ENCODE measurements at places on chromosomes 3 and 15.
A peak's percentile ranks its signal among the peaks of the same experiment; 100 is the strongest.

- no peak for DNase-seq
Observed at GRCh38 chr15:31160740-31161495, 59.4 kb upstream of the TRPM1 start.

GRCh38 chr3:196968233-196969133 is at the start of gene PIGZ:
Gene PIGZ (minus strand): TSS chr3:196968833. CDS start chr3:196952031, 16,802 bp downstream.
- DNase-seq: no peak

- DNase-seq: no peak
Observed at GRCh38 chr3:37968813-37969595, 21.6 kb upstream of the VILL start.

DNA sequence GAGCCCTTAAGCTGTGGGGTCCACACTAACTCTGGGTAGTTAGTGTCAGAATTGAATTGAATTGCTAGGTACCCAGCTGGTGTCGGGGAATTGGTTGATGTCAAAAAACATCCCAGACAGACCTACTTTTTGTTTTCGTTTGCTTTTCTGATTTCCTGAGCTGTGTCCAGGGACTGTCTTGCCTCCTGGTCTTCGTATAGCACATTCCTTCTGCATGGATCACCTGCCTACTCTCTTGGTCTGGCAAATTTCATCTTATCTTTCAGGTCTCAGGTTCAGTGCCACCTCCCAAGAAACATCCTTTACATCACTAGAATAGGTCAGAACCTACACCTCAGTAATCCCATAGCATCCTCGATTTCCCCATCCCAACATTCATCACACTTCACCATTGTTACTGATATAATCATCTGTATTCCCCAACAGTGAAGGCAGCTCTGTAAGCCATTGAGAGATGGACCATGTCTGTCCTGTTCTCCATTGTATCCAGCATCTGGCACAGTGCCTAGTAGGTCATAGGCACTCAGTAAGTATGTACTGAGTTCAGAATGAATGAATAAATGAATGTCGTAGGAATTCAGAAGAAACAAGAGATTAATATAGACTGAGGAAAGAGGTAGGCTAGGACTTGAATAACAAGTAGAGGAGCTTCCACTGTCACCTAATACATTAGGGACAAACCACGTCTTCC is 81.2 kb downstream of the ANP32A start:
- no peak for DNase-seq

DNA sequence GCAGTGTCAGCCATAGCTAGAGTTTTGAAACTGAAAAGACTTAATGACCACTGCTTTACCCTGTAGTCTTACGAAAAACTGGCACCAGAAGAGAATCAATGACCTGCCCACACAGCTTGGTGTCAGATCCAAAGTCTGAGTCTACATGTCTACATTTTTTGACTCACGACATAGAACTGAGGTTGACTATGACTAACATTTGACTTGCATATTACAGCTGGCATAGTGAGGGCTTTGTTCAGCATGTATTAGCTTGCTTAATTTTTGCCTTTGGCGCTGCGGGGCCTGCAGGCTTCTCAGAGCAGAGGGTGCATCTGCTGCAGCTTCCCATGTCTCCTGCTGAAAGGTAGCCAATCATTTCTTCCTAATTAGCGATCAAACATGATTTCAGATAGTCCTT is 167.0 kb downstream of the EBLN2 start:
- DNase-seq: no peak

GRCh38 chr15:38706956-38707355 is 142.3 kb upstream of the RASGRP1 start:
- no peak for DNase-seq

- no peak for DNase-seq
Observed at GRCh38 chr3:13710251-13710650, 161.3 kb downstream of the FBLN2 start.

DNA sequence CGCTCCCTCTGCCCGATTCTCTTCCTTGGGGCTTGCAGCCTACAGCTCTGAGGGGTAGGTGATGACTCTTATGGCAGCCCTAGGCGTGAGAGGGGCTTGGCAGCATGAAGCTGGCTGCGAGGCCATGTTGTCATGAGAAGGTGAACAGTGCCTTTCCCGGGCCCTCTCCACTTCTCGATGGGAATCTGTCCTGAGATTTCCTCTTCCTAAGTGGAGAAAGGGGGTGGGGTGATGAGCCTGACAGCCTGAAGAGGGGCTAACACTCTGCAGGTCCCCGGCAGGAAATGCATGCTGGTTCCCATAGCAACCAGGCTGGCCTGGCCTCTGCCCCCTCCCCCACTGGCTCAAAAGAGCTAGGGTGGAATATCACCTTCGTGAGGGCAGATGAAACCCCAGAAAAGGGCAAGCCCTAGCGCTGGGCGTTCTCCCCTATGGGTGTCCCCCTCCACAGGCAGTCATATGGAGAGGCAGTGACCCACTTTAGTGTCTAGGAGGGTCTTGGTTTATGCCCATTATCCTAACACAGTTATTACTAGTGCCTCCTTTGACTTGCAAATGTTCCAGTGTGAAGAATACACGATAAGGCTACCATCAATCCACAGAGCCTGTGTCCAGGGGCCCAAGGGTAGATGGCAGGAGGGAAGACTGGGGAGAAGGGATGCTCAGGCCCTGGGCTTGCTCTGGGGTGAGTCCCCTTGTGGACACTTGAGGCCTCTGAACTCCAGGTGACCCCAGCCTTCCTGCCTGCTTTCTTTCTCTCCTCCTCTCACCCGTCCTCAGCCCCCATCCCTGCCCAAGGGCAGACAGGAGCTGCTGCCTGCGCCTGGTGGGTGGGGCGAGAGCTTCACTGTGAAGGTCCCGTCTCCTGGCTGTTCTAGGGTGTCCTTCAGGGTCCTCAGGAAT is 13.2 kb downstream of the EPHB3 start:
- no peak for DNase-seq

DNA sequence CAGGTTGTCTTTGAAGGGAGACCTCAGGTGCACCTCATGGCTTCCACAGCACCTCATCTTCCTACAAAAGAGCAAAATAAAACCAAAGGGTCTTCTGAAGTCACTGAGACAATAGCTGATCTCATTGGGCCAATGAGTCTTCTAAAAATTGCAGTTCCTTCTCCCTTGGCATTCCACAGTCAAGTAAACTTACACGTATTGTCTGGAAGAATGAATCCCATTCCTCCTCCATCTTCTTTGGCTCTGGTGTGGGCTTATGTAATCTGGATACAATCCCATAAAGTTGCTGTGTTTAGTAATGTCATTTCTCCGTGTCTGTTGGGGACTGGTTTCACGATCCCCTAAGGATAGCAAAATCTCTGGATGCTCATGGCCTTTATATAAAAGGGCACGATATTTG is 85.5 kb upstream of the CGNL1 start:
- DNase-seq: no peak

GRCh38 chr15:42858999-42859789 is 61.4 kb downstream of the TTBK2 start:
- DNase-seq: no peak

DNA sequence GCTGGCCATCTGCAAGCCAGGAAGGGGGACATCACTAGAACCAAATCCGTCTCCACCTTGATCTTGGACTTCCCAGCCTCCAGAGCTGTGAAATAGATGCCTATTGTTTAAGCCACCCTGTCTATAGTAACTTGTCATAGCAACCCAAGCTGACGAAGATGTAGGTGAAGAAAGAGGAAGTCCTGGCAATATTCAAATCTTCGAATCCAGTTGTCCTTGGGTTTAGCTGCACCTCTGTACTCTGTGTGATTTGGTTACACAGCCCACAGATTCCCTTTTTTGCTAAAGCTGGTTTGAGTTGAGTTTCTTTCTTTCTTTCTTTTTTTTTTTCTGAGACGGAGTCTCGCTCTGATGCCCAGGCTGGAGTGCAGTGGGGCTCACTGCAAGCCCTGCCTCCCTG is 68.0 kb upstream of the XCR1 start:
- DNase-seq: no peak

GRCh38 chr3:177493091-177493490 is 295.8 kb upstream of the TBL1XR1 start:
- no peak for DNase-seq

GRCh38 chr3:81965696-81966095 is 204.3 kb upstream of the GBE1 start:
- no peak for DNase-seq

- DNase-seq: no peak
Observed at GRCh38 chr15:62365795-62366442, 200.8 kb upstream of the C2CD4B start.

GRCh38 chr3:100563652-100564211 is 45.7 kb upstream of the ADGRG7 start:
- no peak for DNase-seq

- no peak for DNase-seq
Observed at GRCh38 chr3:134276086-134276485, 25.4 kb upstream of the RYK start.

GRCh38 chr3:106882297-106882696 is 494.9 kb upstream of the CCDC54 start:
- DNase-seq: no peak

- DNase-seq: no peak
Observed at GRCh38 chr3:129295286-129295685, 16.6 kb downstream of the HMCES start.

DNA sequence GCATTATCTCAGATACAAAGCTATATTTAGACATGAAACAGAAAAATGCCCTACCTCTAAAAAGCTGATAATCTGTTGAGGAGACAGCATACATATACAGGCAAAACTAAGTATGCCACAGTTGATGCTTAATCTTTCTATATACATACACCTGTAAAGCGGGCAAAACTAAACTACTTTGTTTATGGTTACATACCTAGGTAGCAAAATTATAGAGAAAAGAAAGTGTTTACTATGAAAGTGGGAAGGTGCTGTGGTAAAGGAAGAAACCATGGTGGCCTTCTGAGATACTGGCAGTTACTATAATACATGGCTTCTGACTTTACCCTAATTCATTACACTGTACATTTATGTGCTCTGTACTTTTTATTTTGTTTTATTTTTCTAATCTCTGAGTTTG is 36.0 kb upstream of the NR1I2 start:
- no peak for DNase-seq

DNA sequence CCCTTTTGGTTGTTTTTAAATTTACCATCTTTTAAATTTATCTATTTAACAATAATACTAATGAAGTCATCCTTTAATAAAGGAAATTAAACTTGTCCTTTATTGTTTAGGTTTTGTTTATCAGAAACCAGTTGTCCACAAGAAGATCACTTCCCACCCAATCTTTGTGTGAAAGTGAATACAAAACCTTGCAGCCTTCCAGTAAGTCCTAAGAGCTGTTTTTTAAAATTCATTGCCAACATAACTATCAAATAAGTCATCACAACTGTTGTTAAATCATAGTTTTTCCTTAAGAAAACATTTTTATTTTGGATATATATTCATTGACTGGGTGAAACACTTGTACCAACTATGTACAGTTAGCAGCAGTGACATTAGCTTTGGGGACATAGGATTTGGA is 59.4 kb downstream of the CALML4 start:
- no peak for DNase-seq

- DNase-seq: peak; percentile 36
Observed at GRCh38 chr3:99957151-99957796, 139.6 kb downstream of the CMSS1 start.

DNA sequence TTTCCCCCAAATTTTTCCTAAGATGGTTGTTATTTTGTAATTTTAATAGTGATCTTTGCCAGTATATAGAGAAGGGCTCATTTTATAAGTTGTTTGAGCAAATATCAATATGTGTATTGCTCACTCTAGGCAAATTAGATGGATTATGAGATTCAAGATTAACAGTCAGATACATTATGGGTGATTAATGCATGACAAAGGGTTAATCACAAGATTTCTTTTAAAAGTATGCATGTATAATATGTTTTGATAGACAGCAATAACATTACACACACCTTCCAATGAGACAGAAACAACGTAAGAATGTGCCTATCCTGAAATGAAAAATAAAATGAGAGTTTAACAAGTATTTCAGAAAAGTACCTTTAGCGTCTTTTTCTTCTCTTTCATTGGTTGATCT is 547.6 kb upstream of the AGTR1 start:
- no peak for DNase-seq

DNA sequence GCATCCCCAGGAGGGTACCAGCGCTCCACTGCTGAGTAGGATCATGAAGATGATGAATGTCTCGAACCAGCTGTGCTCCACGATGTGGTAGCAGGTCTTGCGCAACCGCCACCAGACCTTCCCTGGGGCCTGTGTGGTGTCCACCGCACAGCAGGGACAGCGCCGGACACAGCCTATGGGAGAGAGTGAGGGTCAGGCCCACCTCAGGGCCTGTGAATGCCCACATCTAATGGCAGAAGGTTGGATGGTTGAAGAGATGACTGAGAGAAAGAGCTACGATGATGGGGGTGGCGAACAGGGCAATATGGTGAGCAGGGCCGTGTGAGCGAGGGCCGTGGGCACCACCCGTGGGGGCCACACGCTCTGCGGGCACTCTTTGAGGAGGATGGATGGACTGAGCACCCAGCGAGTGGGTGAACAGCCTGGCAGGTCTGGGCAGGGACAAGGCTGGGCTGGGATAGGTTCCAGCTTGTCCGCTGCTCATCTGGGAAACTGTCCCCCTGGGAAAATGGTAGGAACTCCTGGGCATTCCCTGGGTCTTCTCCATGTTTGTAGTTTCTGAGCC is 74.1 kb downstream of the SCN5A start:
- no peak for DNase-seq

DNA sequence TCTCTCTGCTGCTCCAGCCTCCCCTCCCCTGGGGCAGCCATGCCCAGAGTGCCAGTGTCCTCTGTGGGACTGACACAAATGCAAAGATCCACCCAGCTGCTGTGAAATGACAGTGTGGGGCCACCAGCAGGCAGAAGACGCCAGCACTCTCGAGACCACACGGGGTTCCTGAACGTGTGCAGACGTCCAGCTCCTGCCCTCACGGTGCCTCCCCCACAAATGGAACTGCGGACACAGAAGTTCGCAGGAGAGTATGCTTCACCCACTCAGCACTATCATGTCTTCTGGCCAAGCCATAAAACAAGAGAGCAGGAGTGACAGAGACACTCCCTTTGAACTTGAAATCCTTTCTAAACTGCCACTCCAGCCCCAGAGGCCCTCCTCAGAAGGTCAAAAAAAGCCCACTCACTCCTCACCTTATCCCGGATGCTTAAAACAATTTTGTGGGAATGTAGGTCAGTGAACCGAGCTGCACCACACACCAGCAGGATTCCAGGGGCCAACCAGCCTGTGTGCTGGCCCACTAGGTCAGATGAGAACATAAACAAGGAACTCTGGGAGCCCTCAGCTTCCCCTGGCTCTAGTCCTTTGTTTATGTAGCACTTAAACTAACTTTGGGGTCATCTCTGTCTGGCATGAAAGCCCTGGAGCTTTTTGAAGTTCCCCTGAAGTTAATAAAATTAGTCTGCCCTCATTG is 112.6 kb downstream of the DNAJB8 start:
- no peak for DNase-seq
